Renal cortical epithelial cell (primary cell): ENCODE measurements at places on chromosomes 5 and 9. TPM values are rescaled to one million over a fixed set of nuclear protein-coding genes. Genes with fewer than 3 reads are reported as not detected.
A peak's percentile ranks its signal among the peaks of the same experiment; 100 is the strongest.

APC gene
- 39.6 and 95.3 TPM in 2 replicates for total RNA-seq

GRCh38 chr5:42490831-42491230 is 67.6 kb downstream of the GHR start:
- no peak for DNase-seq

DNA sequence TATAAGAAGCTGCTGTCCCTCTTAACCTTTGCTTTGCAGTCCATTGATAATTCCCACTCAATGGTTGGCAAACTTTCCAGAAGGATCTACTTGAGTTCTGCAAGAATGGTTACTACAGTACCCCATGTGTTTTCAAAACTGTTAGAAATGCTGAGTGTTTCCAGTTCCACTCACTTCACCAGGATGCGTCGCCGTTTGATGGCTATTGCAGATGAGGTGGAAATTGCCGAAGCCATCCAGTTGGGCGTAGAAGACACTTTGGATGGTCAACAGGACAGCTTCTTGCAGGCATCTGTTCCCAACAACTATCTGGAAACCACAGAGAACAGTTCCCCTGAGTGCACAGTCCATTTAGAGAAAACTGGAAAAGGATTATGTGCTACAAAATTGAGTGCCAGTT is 27.8 kb upstream of the SETD9 start:
- DNase-seq, result no peak

- peak; percentile 16 for DNase-seq
Observed at GRCh38 chr5:94613583-94613982, 4.8 kb downstream of the KIAA0825 start.

DNA sequence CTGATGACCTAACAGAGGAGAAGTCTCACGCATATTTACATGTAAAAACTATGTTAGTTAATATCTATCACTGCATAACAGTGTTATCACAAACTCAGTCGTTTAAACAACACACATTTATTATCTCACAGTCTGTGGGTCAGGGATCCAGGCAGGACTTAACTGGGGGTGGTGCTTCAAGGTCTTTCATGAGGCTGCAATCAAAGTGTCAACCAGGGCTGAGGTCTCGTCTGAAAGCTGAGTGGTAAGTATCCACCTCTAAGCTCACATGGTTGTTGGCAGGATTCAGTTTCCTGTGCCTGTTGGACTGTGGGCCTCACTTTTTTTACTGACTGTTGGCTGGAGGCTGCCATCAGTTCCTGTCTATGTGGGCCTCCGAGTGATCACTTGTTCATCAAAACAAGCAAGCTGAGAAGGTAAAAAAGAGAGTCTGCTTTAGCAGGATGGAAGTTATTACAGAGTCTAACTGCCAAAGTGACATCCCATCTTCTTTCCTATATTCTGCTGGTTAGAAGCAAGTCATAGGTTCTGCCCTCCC is 188.6 kb downstream of the CARTPT start:
- DNase-seq, result no peak

- peak; percentile 10 for DNase-seq
Observed at GRCh38 chr5:153623751-153624450, 133.4 kb downstream of the GRIA1 start.

- DNase-seq, result no peak
Observed at GRCh38 chr9:137073992-137074399, 3.3 kb upstream of the UAP1L1 start.

DNA sequence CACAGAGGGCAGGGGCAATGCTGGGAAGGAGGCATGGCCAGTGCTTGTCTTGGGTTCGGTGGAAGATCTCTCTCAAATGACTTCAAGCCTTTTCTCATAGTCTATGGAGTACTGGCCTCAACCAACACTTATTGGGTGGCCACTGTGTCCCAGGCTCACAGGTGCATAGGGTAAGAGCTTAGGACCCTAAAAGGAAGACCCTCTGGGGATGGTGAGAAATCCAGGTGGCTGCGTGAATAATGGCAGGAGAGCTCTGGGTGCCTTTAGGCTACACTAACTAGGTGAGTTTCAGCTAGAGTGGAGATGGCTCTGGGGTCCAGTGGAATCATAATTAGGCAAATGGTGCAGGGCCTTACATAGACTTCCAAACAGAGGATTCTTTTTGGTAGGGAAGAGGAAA is 9.9 kb downstream of the STC2 start:
- no peak for DNase-seq

DNA sequence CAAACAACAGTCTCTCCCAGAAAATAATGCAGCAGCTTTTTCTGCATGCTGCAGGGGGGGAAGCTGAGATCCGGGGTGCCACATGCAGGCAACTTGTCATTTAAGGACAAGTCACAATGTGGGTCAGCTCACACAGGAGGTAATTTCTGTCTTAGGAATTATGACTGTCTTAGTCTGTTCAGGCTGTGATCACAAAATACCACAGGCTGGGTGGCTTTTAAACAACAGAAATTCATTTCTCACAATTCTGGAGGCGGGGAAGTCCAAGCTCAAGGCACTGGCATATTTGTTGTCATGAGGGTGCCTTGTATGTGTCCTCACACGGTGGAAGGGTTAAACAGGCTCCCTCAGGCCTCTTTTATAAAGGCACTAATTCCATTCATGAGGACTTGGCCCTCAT is 127.7 kb downstream of the DIRAS2 start:
- no peak for DNase-seq

ENHO gene
- 0.30 TPM in 1 of 2 replicates, not detected in the other for total RNA-seq

DNA sequence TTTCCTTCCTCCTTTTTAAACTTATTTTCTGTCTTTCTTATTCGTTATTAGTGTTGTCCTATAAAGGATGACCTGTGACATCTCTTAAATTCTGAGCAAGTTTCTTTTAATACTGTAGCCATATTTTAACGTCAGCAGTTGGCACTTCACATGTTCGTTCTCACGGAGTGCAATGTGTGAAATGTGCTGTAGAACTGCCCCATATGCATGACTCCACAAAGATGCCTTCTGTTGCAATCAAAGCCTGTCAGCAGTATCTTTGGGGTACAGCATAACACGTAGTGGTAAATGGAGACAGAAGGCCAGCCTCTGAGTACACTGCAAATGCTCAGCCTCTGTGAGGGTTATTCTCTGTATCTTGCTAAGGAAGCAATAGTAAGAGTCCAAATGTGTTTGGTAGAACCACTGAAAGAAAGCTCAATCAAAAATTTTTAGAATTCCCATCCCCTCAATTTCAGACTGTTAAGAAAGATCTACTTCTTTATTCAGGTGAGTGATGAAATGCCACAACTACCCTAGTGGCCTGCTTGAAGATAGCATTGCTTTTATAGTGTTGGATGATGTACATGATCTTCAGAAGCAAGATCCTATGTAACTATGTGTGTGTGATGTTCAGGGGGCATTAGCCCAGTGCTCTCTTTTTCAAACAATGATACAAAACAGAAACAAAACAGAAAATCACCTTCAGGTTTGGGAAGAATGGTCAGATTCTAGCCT is 277.7 kb downstream of the TMEM167A start:
- no peak for DNase-seq

ITGA2 gene
- total RNA-seq, result 21.3 and 54.2 TPM in 2 replicates

DNA sequence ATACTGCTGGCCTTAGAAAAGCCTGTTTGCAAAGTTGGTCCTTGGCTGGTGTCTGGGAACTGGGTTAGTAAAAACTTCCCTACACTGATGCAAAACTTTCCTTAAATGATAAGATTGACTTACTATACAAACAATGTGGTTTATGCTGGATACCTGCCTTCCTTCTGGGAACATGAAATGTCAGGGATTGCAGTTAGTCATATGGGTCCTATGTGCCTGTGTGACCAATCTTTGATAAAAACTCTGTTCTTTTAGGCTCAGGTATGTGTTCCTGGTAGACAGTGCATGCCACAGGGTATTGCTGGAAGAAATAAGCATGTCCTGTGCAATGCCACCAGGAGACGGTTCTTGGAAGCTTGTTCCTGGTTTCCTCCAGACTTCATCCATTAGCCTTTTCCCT is 173.3 kb downstream of the RMI1 start:
- peak; percentile 88 for DNase-seq

ADAMTS2 gene
- total RNA-seq, result 2.8 and 4.2 TPM in 2 replicates

UNC5A gene
- total RNA-seq, result 0.69 and 2.2 TPM in 2 replicates

DNA sequence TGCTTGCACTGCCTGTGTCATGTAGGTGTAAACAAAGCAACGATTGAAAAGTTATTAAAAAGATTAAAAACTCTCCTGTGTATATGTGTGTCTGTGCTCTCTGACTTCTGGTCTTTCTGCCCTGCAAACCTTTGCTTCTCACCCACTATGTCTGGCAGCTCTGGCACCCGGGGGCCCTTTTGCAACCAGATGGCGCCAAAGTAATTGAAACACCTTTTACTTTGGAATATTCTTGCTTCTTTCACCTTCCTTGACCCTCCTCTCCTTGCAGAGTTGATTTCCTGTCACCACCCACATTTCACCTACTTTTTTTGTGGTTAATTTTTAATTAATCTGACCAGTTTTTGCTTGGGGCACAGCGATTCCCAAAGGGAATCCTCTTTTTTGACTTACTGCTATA is 275.5 kb downstream of the ARHGEF28 start:
- peak; percentile 54 for DNase-seq

- no peak for DNase-seq
Observed at GRCh38 chr9:131528186-131528585, 2.9 kb downstream of the UCK1 start.

DNA sequence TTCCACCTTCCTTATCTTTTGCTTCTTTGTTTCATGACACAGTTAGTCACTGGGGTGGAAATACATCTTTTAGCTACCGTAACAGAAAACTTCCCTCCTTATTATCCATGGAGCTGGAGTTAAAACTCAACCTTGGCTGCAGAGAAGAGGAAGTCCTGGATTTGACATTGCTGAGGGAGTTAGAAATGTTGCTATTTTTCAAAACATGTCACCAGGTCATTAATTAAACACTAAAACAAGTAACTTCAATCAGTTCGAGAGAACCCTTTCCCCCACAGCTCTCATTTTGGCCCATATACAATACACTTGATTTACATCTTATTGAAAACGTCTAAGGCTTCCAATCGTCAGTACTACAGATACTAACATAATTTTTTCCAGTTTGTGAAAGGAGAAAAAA is 237.9 kb upstream of the CD180 start:
- no peak for DNase-seq

- DNase-seq, result no peak
Observed at GRCh38 chr5:78626009-78626571, 22.5 kb downstream of the LHFPL2 start.

DNA sequence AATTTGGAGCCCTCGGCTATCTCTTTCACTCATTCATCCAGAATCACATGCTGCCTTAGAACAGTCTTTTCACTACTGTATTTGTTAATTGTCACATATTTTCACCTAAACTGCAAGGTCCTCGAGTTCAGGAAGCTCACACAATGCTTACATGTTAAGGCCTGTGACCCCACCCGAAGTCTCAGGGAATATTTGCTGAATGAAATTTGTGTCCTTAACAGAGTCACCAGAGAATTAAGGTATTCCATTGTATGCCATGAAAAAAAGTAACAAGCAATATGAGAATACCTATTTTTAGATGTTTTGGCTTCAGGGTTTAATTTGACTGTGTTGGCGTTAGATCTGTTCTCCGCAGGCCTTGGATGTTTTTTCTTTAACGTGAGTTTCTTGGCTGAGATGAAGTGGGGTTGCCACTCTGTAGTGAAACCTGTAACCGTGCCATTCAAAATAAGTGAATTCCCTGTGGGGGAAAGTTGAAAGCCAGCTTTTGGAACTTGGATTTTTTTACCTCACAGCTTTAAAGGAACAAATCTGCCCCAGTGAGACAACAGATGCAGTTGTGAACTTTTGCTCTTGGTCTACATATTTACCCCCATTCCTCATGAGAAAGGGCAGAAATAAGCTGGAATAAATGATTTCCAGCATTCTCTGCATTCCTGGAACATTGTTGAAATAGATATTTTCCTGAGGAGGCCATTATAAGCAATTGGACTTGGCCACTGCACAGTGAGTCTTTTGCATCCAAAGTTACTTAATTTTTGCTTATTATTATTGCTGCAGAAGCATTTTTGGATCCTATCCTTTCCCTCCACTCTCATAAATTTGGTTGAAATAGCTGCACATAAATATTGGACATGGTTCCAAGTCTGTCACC is 35.9 kb upstream of the FBP1 start:
- DNase-seq, result peak; percentile 62

GRCh38 chr5:154583671-154584177 is 105.7 kb upstream of the HAND1 start:
- no peak for DNase-seq

DNA sequence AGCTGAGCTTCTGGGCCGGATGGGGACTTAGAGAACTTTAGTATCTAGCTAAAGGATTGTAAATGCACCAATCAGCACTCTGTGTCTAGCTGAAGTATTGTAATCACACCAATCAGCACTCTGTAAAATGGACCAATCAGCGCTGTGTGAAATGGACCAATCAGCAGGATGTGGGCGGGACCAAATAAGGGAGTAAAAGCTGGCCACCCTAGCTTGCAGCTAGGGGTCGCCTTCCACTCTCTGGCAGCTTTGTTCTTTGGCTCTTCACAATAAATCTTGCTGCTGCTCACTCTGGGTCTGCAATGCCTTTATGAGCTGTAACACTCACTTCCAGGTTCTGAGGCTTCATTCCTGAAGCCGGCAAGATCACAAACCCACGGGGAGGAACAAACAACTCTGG is 354.0 kb downstream of the PRR16 start:
- no peak for DNase-seq
